ENCODE measurements at places on chromosomes 3 and 15.
A peak's percentile ranks its signal among the peaks of the same experiment; 100 is the strongest.

DNA sequence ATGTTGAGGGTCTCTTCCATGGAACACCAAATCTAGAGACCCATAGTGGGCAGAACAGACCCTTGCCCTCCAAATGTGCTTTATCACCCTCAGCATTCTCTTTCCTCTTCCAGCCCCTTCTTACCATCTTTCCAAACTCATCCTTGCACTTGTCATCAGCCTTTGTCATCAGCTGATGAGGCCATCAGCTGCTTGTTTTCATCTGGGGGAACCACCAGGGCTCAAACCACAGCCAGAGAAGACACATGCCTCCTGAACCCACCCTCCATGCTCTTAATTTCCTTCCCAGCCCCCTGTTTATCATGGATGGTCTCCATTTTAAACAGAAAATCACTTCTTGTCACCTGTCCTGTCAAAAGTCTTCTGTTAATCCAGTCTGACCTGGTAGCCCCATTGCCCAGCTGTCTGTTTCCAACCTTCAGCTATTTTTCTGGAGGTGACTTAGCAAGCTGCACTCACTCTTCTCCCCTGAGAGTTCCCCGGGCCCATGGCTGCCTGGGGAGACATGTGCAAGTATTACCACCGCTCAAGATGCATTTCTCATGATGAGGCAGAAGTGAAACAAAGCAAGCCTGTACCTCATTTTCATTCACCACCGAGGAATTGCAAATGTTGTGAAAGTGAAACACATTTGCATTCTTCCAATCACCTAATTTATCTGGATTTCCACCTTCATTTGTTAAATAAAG, 14.7 kb upstream of the SYNM start:
- DNase-seq = no peak

DNA sequence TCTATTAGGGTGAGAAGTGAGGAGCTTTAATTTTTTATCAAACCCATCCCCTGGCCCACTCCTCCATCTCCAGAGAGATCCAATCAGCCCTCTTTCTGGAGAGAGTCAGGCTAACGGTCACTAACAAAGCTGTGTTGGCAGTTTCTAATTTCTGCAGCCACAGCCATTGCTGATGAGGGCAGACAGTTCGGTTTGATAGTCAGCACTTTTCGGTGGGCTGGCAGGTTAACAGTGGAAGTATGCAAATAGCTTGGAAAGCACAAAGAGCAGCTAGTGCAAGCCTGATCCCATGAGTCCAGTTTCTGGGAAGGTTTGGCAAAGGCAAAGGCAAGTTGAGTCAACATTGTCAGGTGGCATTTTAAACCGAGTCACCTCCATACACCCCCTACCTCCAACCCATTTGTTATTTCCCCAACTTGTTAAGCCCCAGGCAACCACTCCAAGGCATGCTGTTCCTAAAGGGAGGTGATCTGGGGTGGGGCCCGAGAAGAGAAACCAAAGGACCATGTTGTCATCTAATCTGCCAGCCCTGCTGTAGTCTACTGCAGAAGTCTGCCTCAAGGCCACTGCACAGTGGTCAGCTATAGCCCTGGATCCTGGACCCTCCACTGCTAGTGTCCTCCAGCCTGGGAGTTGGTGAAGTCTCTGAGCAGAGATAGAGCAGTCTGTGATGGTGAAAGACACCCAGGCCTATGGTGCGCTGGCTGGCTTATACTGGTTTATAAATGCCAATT, 1.7 kb downstream of the CCR1 start:
- DNase-seq = no peak

GRCh38 chr3:100335434-100335833, 877 bp downstream of the NIT2 start:
- DNase-seq = no peak

- peak; percentile 56 for DNase-seq
Observed at GRCh38 chr3:50365080-50365841, 5.9 kb upstream of the TMEM115 start.

DNA sequence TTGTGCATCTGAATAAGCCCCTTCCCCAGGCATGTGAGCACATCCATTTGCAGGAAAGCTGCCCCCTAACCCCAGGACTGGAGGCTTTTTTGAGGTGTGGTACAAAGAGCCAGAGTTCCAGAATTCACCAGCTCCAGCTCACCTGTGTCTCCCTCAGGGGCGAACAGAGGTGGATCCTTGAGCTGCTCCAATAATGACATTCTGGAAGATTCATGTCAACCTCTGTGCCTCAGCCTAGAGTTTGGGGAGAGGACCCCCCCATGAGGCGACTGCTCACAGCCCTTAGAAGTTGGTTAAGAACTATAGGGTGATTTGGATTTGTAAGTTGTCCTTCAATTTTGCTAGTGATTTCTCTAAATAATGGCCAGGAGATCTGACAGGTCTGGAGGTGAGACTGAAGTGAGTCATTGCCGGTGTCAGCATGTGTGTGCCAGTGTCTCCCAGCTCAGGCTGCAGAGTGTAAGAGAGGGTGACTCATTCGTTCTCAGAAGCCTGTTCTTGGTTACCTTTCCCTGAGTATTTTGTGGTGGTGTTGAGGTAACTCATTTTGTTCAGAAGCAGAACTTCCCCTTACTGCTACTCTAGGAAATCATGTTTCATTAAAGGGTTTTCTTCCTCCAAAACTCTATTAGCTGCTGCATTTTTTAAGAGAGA, 136.9 kb upstream of the TOPAZ1 start:
- no peak for DNase-seq

DNA sequence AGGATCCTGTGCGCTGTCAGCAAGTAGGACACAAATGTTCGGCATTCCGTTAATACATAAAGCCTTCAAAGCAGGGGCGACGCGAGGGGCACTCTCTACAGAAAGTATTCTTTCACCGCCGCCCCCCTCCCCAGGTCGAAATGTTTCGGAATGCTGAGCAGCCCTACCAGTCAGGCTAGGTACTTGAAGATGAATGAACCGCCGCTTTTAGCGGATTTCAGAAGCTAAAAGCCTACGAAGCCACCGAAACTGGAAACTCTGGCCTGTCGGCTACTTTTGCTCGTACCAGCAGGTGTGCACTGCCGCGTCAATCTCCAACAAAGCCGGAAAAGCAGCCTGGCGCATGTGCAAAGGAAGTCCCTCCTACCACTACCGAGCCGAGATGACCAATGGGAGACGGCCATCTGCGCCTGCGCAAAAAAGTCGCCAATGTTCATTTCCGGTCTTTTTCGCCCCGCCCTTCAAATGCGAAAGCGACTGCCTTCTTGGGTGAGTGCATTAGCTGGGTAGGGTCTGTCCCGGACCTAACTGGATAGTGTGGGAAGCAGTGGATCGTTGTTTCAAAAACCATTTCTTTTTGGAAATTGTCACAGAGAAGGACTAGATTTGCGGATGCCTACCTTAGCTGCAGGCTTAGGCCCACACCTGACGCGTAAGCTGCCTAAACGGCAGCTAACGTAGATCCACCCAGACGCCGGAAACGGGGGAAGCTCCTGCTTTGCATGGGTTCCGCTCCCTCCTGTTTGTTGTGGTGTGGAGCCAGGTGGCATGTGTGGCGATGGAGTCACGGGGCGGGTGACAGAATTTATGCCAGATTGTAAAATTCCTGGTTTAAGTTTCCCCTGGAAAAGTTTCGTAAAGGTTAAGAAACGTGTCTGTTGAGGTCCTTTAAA, at the start of gene WDR5B:
TSS of gene WDR5B (minus strand) at position 301 of the 893 bp plus-strand sequence. CDS start 534 bp downstream, outside the sequence.
- DNase-seq = peak; percentile 99

DNA sequence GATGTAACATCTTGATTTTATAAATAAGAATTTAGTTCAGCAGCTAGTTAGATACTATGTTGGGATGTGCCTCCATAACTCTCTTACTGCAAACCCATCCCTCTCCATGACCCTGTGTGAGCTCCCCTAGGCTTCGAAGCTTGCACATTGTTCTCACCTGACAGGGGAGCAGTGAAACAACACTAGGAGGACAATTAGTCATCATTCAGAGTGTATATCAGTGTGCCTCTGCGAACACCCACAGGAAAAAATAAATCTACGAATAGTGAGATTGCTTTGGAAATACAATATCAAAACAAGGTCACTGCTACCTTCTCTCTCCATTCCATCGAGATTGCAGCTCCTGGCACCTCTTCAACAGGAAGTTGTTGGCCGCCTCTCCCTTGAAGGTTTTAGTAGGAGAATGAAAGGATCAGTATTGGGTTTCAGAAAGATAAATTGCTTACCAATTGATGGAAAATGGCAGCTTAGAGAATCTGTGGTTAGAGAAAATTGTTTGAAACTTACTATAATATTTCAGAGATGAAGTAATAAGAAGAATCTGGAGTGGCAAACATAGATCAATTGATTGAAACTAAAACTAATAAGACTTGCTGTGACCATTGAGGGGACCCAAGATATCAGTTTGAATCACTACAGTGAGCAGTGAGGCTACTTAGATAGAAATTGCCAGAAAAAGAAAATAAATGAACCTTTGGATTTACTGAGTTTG, 103.2 kb downstream of the CHL1 start:
- DNase-seq = no peak

GRCh38 chr15:63970621-63971426, 75.5 kb downstream of the DAPK2 start:
- DNase-seq = no peak

DNA sequence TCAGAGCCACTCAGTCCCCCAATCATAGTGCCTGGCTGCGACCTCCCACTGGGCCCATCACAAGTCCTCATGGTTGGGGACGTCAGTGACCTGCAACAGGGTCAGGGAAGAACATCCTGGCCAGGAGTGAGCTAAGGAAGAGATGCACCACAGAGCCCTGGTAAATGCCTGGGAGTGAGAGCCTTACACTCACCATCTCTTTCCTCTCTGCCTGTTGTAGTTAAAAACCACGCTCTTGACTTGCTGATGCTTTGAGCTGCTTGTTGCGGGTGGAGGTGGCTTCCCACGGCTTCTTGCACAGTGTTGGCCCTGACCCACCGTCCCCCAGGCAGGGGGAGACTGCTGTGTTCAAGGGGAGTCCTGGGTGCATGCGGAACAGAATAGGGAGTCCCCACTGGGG, 91.1 kb upstream of the RGMA start:
- DNase-seq = no peak

DNA sequence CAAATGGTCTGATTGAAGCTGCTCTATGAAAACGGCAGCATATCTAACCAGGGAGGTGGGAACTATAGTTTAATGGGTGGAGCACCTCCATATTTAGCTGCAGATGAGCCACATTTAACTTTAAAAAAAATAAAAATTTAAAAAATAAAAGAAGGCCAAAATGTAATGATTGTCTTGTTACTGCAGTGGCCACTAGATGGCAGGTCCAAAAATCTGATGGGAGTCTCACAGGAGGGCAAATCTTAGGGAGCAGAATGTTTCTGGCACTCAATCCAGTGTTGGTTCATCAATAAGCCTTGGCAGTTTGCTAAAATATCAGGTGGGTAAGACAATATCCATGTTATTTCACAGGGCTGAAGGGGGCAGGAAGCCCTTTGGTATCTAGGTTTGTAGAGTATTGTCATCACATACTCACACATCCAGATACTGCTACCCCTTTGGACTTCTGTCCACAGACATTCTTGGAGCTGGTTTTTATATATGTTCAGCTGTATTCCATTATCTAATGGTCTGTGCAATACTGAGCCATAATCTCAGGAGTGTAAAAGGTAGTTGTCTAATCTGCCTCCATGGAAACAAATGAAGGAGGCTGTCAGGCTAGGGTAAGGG, 233.3 kb downstream of the TIGIT start:
- no peak for DNase-seq

DNA sequence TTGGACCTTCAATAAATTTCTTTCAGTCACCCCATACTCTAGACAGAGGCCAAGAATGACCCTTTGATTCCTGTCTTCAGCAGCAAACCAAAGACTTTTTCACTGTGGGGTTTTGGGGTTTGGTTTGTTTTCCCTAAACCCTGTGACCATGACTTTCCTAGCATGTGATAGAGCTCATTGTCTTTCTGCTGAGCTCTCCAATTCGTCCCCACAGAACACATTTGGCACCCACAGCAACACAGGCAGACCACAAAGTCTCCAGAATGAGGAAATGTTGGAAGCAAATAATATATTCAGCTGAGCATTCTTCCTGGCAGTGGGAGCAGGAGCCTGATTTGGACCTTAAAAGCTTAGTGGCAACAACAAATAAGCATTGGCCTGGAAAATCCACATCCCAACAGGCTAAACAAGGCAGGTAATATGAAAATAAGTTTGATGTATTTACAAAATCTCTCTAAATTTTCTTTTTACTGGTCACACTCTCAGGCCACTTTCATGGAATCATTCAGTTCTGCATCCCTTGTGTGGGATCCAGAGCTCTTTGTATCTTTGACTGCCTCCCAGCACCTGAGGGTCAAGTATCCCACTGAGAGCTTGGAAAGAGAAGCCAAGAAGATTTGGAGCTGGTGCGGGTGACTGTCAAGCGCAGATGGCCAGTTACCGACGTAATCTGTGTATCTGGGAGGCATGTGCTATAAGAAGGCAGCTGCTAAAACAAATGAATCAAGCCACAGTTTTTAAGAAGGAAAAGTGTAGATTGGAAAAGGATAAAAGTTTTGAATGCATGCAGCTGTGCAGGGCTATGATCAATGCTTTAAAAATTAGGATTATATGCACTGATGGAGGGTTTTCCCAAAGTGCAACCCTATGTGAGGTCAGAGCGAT, 36.5 kb upstream of the CPB1 start:
- no peak for DNase-seq

- DNase-seq = no peak
Observed at GRCh38 chr15:52784799-52785671, 5.1 kb downstream of the ONECUT1 start.

- DNase-seq = no peak
Observed at GRCh38 chr15:55766676-55767075, 23.7 kb upstream of the PRTG start.

- DNase-seq = peak; percentile 19
Observed at GRCh38 chr3:185176750-185177359, 24.0 kb upstream of the C3orf70 start.

GRCh38 chr3:116849261-116849688, 139.7 kb downstream of the TUSC7 start:
- DNase-seq = no peak

- DNase-seq = no peak
Observed at GRCh38 chr3:141328286-141329166, 39.8 kb upstream of the ZBTB38 start.

GRCh38 chr3:130425484-130425883, 80.0 kb downstream of the COL6A5 start:
- DNase-seq = no peak

DNA sequence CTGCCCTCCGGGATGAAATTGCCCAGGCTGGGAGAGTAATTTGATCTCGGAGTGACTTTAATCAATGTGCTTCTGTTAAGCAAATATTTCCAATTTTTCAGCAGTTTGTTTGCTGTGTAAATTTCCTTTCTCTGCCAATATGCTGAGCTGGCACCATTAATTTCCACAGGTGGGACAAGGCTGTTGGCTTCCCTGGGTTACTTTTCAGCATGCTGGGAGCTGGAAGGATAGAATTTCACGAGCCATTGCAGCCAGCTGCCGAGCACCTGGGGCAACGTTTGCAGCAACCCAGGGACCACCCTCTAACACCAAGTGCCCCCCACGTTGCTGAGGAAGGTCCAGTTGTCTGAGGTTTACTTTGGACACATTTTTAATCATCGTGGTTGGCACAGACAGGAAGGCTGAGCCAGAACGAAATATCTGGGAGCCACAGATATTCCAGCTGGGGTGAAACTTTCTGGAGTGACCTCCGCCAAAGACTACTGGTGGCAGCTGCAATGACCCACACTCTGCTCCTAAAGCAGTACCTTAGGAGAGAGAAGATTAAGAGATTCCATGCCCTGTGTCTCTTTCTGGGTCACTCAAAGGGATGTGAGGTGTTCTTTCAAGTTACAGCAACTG, 293.3 kb upstream of the RGMA start:
- no peak for DNase-seq

- DNase-seq = no peak
Observed at GRCh38 chr3:89002191-89002590, 105.2 kb upstream of the EPHA3 start.

GRCh38 chr15:39814489-39814888, 31.8 kb upstream of the FSIP1 start:
- DNase-seq = no peak

Measured in posterior cingulate gyrus (tissue), 11 donors.